ENCODE measurements at places on chromosomes 2 and 18.

DNA sequence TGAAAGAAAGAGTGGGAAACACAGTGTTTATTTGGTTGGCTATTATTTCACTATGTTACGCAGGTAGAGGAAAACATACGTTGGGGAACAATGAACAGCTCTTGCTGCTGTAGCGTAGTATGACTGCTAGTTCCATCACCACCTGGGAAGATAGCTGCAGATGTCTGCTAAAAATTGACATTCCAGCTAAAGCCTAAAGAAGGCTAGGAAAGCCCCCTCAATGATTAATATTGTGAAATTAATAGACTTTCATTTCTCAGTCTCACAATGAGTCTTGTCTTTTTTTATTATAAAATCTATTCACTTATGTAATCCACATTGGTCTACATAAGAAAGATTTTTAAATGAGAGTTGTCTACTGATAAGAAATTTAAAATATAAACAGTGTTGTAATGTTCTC lies 165.7 kb downstream of the CPS1 start:
- no peaks in the 10 kb centered on the region for H3K27me3 ChIP-seq
- H3K4me1 ChIP-seq, result no peaks in the 10 kb centered on the region
- no peak overlapping the region for H3K4me3 ChIP-seq
- H3K36me3 ChIP-seq, result no peaks in the 10 kb centered on the region
- no peak overlapping the region for H3K27ac ChIP-seq

GRCh38 chr2:59034837-59035236 lies 793.7 kb upstream of the FANCL start:
- no peaks in the 10 kb centered on the region for H3K36me3 ChIP-seq
- H3K4me3 ChIP-seq, result no peak overlapping the region
- no peaks in the 10 kb centered on the region for H3K27me3 ChIP-seq
- H3K27ac ChIP-seq, result no peak overlapping the region

DNA sequence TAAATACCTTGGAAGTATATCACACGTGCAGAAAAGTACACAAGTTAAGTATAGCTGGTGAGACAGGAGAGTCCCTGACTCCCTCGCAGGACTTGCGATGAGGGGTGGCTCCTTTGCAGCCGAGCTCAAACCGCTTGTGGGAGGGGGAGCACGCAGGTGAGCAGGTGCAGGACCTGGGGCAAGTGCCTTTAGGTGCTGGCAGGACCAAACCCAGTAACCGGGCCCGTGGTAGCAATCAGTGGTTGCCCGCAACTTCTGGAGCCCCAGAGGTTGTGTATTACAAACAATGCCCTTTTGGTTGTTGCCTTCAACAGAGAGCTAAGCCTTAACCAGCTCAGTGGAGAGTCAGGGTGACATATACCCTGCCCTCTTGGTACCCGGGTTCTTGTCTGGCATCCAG lies 132.8 kb downstream of the PARD3B start:
- H3K4me3 ChIP-seq, result no peak overlapping the region
- no peaks in the 10 kb centered on the region for H3K36me3 ChIP-seq
- no peaks in the 10 kb centered on the region for H3K4me1 ChIP-seq

DNA sequence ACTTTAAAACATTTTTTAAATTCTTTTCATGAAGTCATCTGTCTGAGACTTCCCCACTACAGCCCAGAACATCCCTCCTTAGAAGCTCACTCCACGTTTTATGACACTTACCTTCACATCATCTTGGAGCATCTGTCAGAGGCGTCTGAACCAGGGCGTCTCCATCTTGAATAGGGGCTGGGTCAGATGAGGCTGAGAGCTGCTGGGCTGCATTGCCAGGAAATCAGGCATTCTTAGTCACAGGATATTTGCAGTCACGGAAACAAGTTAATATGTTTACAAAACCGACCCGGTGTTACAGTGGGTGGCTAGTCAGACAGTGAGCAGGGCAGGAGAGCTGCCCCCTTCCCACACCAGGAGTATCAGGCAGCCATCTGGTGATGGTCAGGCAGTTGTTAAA lies 456.5 kb downstream of the FBXO15 start:
- H3K36me3 ChIP-seq, result no peaks in the 10 kb centered on the region
- H3K27me3 ChIP-seq, result no peaks in the 10 kb centered on the region
- H3K27ac ChIP-seq, result no peak overlapping the region

- no peak overlapping the region for H3K4me3 ChIP-seq
- H3K4me1 ChIP-seq, result peaks cover 8% of the 10 kb centered on the region
- no peak overlapping the region for H3K27ac ChIP-seq
- H3K27me3 ChIP-seq, result no peaks in the 10 kb centered on the region
- no peak for DNase-seq
Observed at GRCh38 chr2:31202833-31203232, 14.5 kb downstream of the CAPN14 start.

GRCh38 chr2:61816480-61817355 lies 37.1 kb downstream of the FAM161A start:
- H3K4me1 ChIP-seq, result no peaks in the 10 kb centered on the region
- no peaks in the 10 kb centered on the region for H3K36me3 ChIP-seq
- no peak overlapping the region for H3K27ac ChIP-seq
- DNase-seq, result no peak

DNA sequence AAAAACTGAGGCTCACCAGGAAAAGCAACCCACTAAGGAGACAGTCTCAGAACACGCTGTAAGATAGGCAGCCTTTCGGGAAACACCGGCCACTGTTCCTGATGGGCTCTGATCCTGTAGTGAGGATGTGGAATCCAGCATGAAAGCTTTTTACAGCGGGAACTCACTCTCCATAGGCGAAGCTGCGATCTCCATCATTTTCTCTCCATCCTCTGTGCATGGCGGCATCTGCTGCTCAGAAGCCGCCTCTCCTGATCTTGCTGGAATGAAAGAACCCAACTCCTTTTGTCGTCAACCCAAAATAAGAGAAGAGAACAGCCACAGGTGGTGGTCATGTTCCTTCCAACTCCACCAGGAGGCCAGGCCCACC lies 49.9 kb downstream of the TMEM18 start:
- H3K27ac ChIP-seq, result no peak overlapping the region

GRCh38 chr2:204159526-204159925 lies 223.0 kb downstream of the ICOS start:
- no peaks in the 10 kb centered on the region for H3K36me3 ChIP-seq
- H3K4me3 ChIP-seq, result no peak overlapping the region
- H3K4me1 ChIP-seq, result no peaks in the 10 kb centered on the region
- no peak for DNase-seq
- no peaks in the 10 kb centered on the region for H3K27me3 ChIP-seq

GRCh38 chr2:64823794-64824193 lies 165.4 kb upstream of the SLC1A4 start:
- no peak for DNase-seq
- no peak overlapping the region for H3K4me3 ChIP-seq
- no peaks in the 10 kb centered on the region for H3K4me1 ChIP-seq

- no peaks in the 10 kb centered on the region for H3K4me1 ChIP-seq
- H3K27ac ChIP-seq, result no peak overlapping the region
- DNase-seq, result no peak
- no peaks in the 10 kb centered on the region for H3K36me3 ChIP-seq
- no peak overlapping the region for H3K4me3 ChIP-seq
Observed at GRCh38 chr2:27904405-27904665, 13.8 kb downstream of the BABAM2 start.

GRCh38 chr2:68907920-68908253 lies 36.7 kb upstream of the BMP10 start:
- peaks cover 3% of the 10 kb centered on the region for H3K4me1 ChIP-seq
- no peaks in the 10 kb centered on the region for H3K27me3 ChIP-seq
- H3K36me3 ChIP-seq, result no peaks in the 10 kb centered on the region
- H3K27ac ChIP-seq, result no peak overlapping the region

- no peaks in the 10 kb centered on the region for H3K4me1 ChIP-seq
- H3K4me3 ChIP-seq, result no peak overlapping the region
- H3K36me3 ChIP-seq, result no peaks in the 10 kb centered on the region
- H3K27me3 ChIP-seq, result no peaks in the 10 kb centered on the region
- DNase-seq, result no peak
Observed at GRCh38 chr2:229869226-229869625, 52.6 kb downstream of the TRIP12 start.

- H3K36me3 ChIP-seq, result peaks cover 28% of the 10 kb centered on the region
- no peak overlapping the region for H3K27ac ChIP-seq
- H3K4me1 ChIP-seq, result peaks cover 8% of the 10 kb centered on the region
- no peaks in the 10 kb centered on the region for H3K27me3 ChIP-seq
- no peak overlapping the region for H3K4me3 ChIP-seq
Observed at GRCh38 chr2:121386707-121387106, 101.7 kb upstream of the TFCP2L1 start.

DNA sequence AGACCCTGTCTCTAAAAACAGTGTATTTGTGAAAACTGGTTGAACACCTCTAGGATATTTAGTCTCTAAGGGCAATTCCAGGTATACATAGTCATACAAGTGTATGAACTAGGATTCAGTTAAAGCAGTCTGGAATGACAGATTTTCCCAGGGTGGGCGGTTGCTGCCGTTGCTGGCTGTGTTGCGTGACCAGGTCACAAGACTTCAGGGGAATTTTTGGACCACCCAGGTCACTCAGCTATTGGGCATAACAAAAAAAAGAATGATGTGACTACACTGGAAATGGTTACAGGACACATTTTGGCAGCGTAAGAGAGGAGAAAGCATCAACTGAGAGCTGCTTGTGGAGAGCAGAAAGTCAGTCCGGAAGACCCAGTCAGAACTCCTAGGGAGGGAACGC lies 58.0 kb upstream of the ZBTB7C start:
- no peaks in the 10 kb centered on the region for H3K4me1 ChIP-seq
- H3K27me3 ChIP-seq, result no peaks in the 10 kb centered on the region
- H3K36me3 ChIP-seq, result no peaks in the 10 kb centered on the region
- no peak overlapping the region for H3K4me3 ChIP-seq
- H3K27ac ChIP-seq, result no peak overlapping the region

DNA sequence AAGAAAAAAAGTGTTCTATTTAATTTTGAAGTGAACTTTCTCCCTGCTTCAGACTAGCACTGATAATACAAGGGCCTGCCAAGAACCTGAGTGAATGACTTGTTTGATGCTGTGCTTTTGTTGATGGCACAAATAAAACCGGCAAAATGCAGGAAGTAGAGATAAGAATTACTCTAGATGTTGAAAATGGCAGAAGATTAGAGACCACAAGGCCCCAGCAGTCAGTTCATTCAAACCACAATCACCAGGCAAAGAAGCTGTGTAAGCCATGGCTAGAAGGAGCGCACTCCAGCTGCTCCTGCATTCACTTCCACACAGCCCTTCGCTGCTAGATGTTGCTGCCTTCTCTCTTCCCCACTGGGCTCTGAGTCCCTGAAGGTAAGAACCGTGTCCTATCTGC lies 297.1 kb downstream of the AGPS start:
- no peak overlapping the region for H3K27ac ChIP-seq
- H3K4me3 ChIP-seq, result no peak overlapping the region
- H3K27me3 ChIP-seq, result no peaks in the 10 kb centered on the region
- peak; percentile 27 for DNase-seq

- H3K27me3 ChIP-seq, result no peaks in the 10 kb centered on the region
- H3K4me3 ChIP-seq, result no peak overlapping the region
- H3K4me1 ChIP-seq, result peaks cover 47% of the 10 kb centered on the region
- H3K36me3 ChIP-seq, result no peaks in the 10 kb centered on the region
Observed at GRCh38 chr2:186721956-186722355, 28.1 kb downstream of the FAM171B start.

GRCh38 chr2:17851731-17852585 lies 26.5 kb upstream of the KCNS3 start:
- H3K27ac ChIP-seq, result no peak overlapping the region
- peak; percentile 85 for DNase-seq
- H3K27me3 ChIP-seq, result no peaks in the 10 kb centered on the region
- no peak overlapping the region for H3K4me3 ChIP-seq

DNA sequence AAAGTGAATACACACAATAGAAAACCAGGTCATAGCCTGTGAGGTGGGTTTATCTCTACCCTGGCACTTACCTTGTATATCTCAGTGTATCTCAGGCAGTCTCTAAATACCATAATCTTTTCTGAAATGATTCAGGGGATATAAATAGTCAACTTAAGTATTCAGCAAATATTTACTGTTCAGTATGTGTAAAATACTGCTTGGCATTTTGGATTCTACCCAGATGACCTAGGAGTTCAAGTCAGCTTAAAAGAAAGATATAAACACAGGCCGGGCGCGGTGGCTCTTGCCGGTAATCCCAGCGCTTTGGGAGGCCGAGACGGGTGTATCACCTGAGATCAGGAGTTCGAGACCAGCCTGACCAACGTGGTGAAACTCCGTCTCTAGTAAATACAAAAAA lies 23.8 kb downstream of the GRHL1 start:
- H3K27me3 ChIP-seq, result no peaks in the 10 kb centered on the region
- H3K36me3 ChIP-seq, result no peaks in the 10 kb centered on the region
- H3K4me1 ChIP-seq, result peaks cover 32% of the 10 kb centered on the region
- H3K4me3 ChIP-seq, result no peak overlapping the region
- DNase-seq, result no peak

DNA sequence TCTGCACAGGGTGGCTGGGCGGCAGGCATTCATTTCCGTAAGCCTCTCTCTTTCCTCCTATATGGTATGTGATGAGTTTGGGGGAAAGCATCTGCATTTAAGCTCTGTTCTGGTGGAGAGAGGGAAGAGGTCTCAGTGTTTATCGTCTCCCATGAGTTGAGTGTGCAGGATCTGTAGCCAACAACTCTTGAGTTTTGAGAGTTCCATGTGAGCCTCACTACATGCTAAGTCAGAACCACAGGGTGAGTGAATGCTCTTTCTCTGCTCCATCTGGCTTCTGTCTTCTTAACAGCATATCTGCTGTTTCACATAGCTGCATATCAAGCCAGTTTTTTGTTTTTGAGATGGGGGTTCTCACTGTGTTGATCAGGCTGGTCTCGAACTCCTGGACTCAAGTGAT lies 22.7 kb downstream of the RAB31 start:
- no peak overlapping the region for H3K27ac ChIP-seq
- H3K36me3 ChIP-seq, result no peaks in the 10 kb centered on the region
- no peak overlapping the region for H3K4me3 ChIP-seq
- no peak for DNase-seq
- H3K4me1 ChIP-seq, result no peaks in the 10 kb centered on the region

All from neural progenitor cell (in vitro differentiated cells).